ENCODE measurements at places on chromosomes 4 and X.

DNA sequence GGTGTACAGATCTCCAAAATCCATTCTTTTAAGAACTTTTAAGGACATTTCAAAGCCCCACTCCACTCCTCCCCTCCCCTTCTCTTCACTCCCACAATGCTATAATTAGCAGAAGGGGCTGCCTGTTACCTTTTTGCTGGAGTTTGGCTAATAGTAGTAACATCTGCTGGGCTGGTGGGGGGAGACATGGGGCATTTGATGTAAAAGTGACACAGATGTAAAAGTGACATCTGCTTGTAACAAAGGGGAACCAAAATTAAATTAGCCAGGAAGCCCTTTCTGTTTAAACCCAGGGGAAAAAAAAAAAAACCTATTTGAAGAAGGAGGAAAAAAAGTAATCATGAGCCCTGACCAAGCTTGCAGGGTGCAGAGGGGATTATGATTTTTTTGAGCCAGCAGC, 5.4 kb upstream of the PHOX2B start:
- DNase-seq: no peak

DNA sequence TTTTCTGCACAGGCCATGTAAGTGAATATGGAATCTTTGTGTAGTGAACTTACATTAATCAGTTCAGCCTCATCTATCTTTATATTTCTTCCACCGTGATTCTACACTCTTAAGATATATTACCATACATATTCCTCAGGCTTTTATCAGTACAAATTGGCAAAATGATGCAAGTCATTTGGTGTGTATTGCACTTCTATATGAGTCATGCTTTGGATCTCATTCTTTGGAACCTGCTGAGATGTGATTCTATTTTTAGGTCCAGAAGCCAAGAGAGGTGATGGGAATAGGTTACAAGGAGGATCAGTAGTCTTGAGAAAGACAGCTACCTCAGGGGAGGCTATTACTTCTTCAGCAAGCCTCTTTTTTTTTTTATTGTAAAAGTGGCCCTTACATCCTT, 204.4 kb downstream of the ZNF330 start:
- DNase-seq: no peak

DNA sequence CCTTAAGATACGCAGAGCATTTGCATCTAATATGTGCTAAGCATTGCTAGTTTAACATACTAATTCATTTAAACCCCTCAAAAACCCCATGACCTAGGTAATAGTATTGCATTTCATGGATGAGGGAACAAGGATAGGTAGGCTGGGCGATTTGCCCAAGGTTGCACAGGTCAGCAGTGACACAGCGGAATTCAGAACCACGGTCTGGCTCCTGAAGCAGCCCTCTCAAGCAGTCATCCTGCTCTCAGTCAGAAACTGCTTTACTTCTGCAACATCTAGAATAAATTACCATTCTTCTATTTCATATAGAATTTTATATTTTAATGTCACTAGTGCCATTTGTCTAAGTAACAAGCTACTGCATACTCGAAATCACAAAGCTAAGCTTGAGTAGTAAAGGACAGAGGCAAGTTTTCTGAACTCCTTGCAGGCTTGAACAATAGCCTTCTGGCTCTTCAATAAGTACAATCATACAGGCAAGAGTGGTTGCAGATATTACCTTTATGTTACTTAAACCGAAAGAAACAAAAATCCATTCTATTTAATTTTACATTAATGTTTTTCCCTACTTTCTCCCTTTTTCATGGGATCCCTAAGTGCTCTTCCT, 555 bp upstream of the SPP1 start:
- DNase-seq: peak; percentile 65

DNA sequence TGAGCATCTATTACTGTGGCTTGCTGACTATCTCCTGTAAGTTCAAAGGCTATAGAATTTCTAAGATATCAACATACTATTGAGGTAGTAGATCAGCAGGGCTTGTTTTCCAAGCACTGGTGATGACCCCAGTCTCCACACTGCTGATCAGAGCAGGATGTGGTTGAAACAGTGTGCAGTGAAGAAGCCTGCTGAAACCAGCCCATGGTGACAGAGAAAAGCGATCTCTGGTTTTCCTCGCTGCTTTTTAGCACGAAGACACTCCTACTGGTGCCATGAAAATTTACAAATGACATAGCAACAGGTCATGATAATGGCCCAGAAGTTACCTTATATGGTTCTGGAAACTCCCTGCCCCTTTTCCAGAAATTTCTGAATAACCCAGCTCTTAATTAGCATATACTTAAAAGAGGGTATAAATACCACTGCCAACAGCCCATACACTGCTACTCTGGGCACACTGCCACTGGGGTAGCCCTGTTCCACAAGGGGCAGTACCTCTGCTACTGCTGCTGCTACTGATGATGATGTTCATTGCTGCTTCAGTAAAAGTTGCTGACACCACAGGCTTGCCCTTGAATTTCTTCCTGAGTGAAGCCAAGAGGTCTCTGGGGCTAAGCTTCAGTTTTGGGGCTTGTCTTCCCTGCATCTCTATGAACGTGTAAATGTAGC, 1689.5 kb upstream of the PCDH10 start:
- DNase-seq: no peak

- DNase-seq: peak; percentile 66
Observed at GRCh38 chr4:113423631-113424030, 337.9 kb downstream of the CAMK2D start.

GRCh38 chr4:158170691-158171561, 1.9 kb downstream of the GASK1B start:
- no peak for DNase-seq

GRCh38 chrX:1086444-1087409, 125.7 kb downstream of the CRLF2 start:
- no peak for DNase-seq

GRCh38 chr4:10535912-10536311, 78.7 kb upstream of the ZNF518B start:
- DNase-seq: no peak

- peak; percentile 36 for DNase-seq
Observed at GRCh38 chrX:74248889-74249288, 55.1 kb upstream of the ZCCHC13 start.

DNA sequence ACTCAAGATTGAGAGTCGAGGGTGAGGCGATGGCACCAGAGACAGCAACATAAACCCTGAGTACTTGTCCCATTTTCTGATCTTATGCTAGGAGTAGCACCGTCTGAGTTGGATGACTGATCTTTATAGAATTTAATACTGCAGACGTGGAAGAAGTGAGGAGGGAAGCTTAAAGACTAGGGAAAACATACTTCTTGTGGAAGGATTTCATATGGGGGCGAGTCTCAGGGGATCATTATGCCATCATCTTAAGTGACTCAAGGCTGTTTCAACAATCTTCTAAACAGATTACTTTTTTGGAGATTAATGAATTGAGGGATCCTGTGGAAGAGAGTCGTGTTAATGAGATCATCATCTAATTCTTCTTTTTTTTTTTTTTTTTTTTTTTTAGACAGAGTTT, 17.2 kb upstream of the FAT1 start:
- DNase-seq: peak; percentile 84

- no peak for DNase-seq
Observed at GRCh38 chr4:53365121-53365485, 758 bp downstream of the SCFD2 start.
